ENCODE measurements at places on chromosomes 4 and X.

DNA sequence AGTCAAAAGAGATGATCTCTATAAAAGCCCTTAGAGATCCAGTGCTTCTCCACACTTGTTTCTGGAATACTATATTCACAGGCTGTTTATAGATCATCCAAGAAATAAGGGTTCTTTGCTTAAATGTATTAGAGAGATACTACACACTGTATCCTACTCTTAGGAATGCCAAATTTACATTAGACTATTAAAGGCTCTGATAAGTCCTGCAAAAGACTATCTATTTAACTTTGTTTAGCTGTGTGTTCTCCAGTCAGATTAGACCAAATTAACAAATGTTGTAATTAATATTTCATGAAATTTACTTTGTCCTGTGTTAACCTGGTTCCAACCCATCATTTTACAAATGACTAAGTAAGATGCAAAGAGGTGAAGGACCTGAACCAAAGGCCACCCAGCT is 260.5 kb upstream of the ZIC3 start:
- no peak for DNase-seq

DNA sequence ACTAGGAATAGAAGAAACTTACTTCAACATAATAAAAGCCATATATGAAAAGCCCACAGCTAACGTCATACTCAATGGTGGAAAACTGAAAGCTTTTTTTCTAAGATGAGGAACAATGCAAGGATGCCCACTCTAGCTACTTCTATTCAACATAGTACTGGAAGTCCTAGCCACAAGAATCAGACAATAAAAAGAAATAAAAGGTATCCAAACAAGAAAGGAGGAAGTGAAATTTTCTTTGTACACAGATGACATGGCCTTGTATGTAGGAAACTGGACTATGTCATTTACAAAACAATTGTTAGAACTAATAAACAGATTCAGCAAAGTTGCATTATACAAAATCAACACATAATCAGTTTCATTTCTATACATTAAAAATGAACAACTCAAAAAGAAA is 25.5 kb upstream of the NXT2 start:
- DNase-seq: no peak

DNA sequence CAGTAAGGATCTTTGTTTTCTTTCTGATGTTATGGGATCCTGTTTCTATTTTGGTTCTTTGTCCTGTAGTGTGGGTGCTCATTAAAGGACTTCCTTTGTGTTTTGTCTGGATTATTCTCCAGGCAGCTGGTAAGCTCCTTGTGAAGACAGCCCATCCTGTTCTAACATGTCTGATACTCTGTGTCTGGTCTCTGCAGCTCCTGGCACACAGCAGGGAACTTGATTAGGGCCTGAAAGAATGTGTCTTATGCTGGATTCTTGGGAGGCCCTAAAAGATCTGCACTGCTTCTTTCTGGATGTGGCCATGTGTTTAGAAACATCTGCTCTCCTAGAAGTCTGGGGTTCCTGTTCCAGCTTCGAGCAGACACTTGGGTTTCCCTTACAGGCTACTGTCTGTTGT is 38.1 kb upstream of the ATXN3L start:
- DNase-seq: no peak

- no peak for DNase-seq
Observed at GRCh38 chrX:28586981-28587551, at the start of gene IL1RAPL1. Gene IL1RAPL1 (plus strand): TSS chrX:28587446.

- DNase-seq: no peak
Observed at GRCh38 chr4:40682290-40683101, 52.8 kb upstream of the RBM47 start.

DNA sequence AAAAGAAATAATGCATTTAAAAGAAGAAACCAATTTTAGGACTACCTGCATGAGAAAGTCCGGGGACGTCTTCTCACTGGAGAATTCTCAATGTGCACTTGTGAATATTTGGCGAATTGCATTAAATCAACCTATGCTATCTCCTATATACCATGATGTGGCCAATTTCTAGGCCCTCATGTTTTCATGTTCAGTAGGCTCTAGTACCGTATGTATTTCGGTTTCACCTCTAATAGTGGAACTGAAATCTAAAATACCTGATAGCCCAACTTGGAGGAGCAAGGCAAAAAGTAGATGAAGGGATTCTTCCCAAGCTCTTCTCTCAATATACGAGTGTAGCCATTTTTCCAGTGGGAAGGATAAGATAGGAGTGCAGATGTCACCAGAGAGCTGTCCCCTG is 11.4 kb upstream of the FGF2 start:
- DNase-seq: no peak

GRCh38 chrX:145178268-145178667 is 69.0 kb upstream of the SPANXN1 start:
- no peak for DNase-seq

- no peak for DNase-seq
Observed at GRCh38 chr4:176874721-176875445, 82.2 kb upstream of the VEGFC start.

- DNase-seq: no peak
Observed at GRCh38 chr4:101279377-101279871, 67.9 kb downstream of the PPP3CA start.

- DNase-seq: no peak
Observed at GRCh38 chrX:68703369-68703768, 55.9 kb downstream of the STARD8 start.

DNA sequence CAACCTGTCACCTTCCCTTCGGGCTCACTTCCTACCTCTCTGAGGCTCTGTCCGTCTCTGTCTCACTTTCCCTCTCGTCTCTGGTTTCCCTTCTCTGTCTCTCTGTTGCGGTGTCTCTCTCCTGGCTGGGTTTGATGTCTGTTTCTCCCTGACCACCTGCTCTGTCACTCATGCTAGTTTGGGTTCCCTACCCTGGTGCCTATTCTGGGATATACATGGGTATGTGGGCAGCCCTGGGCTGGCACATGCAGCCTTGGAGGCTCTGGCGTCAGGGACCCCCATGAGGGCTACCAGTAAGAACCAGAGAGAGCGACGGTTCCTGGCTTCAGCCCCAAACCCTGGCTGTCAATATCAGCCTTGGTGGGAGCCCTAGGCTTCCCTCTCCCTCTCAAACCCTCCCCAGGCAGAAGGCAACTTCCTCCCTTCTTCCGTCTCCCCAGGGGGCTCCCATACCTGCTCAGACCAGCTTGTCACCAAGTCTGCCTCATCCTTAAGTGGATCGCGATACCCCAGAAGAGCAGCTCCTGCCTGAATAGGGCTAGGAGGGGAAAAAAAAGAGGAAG is 314 bp downstream of the DNASE1L1 start:
- DNase-seq: no peak

- peak; percentile 38 for DNase-seq
Observed at GRCh38 chr4:83639849-83640493, 104.1 kb downstream of the GPAT3 start.

GRCh38 chr4:55903577-55903976 is 45.2 kb upstream of the CEP135 start:
- no peak for DNase-seq

- no peak for DNase-seq
Observed at GRCh38 chrX:15127010-15127409, 142.9 kb downstream of the ASB9 start.

DNA sequence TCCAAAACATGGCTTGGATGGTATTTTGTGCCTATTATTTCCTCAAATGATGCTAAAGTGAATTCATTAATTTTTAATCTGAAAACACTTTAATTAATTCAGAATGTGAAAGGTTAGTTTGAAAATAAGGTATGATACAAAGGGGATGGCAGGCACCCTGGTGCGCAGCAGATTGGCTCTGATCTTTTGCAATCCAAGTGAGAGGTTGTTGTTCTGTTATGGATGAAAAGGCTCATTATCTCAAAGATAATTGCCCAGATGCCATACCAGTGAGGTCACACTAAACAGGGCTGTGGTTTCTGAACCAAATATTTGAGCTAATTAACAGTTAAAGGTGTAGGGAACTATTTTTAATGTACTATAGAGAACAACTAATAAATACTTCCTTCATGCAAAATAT is 504.9 kb downstream of the RAPGEF2 start:
- DNase-seq: no peak

DNA sequence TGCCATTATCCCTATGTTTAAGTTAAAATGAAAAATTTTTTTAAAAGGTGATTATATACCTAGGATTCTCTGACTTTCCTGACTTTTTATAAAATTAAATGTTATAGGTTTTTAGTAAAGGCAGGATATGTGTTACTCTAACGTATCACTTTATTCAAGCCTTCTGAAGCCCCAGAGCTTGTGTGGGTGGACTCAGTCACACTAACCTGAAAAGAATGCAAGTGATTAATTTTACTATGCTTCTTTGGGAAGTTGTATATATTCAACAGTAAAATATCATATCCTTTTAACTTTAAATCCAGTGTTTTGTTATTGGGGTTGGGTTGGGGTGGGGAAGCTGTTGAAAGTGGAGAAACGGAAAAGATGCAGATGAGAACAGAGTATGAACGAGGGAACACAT is 22.8 kb downstream of the PDLIM3 start:
- no peak for DNase-seq

GRCh38 chr4:56757261-56757746 is 64.2 kb downstream of the SPINK2 start:
- no peak for DNase-seq

DNA sequence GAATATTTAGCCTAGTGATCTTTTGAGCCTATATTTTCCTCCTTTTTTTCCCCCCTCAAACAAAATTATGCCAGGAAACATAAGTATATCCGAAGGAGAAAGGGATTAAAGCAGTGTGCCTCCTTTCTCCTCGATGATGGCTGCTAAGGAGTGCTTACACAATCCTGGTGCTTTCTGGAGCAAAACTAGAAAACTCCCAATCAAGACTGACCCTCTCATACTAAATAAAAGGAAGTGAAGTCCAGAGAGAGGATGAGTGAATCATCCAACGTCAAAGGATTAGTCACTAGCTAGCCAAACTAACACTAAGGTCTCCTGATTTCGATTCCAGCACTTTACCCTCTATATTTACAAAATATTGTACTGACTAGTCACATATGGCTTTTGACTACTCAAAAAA is 146.8 kb downstream of the PPP3CA start:
- DNase-seq: no peak

- no peak for DNase-seq
Observed at GRCh38 chr4:118950224-118950623, 61.6 kb downstream of the SYNPO2 start.

- no peak for DNase-seq
Observed at GRCh38 chr4:169410839-169411770, 140.3 kb upstream of the SH3RF1 start.

DNA sequence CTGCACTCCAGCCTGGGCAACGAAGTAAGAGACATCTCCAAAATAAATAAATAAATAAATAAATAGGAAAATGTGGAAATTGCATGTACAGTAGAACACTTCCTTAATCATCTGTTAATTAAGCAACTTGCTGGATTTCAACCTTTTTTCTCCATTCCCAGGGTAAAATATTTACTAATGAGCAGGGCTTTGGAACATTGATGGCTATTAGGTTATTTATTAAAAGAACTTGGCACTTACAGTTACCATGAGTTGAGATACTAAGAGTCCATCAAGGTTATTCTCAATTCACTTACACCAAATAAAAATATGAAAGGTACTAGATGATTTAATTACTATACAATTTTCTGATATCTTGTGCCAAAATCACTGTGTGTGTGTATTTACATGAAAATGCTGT is 607.1 kb downstream of the PCDH18 start:
- no peak for DNase-seq

GRCh38 chr4:140003876-140004548 is 150.0 kb downstream of the MAML3 start:
- no peak for DNase-seq

Measured in HuH-7.5 (cell line).